Breast epithelium (tissue), 4 donors: ENCODE measurements at places on chromosomes 2 and 18.

DNA sequence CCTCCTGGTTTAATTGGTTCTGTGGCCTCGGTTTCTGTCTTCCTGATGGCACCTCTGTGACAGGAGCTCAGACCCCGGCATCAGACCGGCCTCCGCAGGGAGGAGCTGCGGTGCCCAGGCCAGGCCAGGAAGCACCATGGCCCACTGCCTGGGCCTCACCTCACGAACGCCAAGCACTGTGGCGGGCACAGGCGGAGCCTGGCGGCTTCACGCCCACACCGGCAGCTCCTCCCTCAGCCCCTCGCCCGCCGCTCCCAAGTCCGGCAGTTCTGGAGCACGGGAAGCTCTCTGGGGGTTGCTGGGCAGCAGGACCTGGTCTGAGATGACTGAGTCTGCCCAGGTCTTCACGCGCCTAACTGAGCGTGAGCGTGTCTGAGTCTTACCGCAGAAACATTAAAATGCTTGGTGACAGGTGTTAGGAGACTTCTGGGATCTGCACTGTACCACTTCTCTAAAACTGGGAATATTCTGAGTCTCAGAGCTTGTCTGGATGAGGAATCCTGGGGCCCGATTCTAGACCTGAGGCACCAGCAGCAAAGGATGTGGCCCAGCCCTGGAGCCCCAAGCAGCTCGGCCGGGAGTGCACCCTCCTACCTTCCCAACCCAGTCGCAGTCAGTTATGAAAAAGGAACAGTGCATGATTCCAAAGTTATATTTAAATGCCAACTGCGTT is 21.9 kb downstream of the RTP5 start:
- no peaks in the 10 kb centered on the region for H3K36me3 ChIP-seq
- H3K4me3 ChIP-seq: peak overlapping the region; percentile 11
- DNase-seq: no peak
- peaks cover 6% of the 10 kb centered on the region for H3K4me1 ChIP-seq

DNA sequence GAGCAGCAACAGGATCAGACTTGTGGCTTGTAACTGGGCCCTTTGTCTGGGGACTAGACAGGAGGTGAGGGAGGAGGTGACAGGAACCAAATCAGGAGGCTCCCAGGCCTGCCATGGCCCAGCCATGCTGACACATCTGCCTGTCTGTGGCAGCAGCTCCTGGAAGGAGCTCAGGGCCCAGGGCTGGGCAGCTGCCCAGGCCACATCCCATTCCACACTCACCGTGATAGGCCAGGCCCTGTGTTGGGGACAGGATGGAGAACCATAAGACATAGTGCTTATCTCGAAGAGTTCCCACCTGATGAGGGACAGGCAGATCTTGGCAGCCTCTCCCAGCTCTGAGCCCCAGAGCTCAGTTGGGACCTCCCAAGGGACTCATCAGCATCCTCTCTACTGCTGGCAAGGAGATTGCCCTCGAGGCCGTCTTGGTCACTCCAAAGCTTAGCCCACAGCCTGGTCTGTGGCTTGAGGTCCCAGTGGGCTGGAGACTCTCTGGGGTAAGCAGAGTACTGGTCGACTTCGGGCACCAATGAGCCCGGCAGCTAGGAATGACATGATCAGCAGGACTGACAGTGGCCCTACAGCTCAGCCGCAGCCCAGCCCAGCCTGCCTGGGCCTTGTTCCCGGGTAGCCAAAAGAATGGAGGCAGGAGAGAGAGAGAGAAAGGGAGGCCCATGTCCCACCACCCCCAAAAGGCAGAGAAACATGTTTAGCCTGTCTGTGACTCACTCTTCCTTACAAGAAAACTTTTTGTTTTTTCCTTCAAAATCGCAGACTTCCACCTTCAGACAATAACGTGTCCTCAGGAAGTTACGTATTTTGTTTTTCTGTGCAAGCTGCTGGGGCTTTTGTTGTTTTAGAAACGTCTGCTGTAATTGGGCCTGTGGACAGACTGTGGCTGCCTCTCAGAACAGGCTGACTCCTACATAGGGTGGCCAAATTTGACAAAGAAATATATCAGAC is 82.1 kb downstream of the HS1BP3 start:
- H3K36me3 ChIP-seq: no peaks in the 10 kb centered on the region
- H3K4me3 ChIP-seq: no peak overlapping the region
- H3K4me1 ChIP-seq: peaks cover 5% of the 10 kb centered on the region
- H3K27me3 ChIP-seq: no peaks in the 10 kb centered on the region
- DNase-seq: no peak

- no peaks in the 10 kb centered on the region for H3K27me3 ChIP-seq
- no peak overlapping the region for H3K27ac ChIP-seq
- no peak for DNase-seq
- no peaks in the 10 kb centered on the region for H3K4me1 ChIP-seq
- no peak overlapping the region for H3K4me3 ChIP-seq
Observed at GRCh38 chr2:180840641-180841040, 139.8 kb upstream of the UBE2E3 start.

GRCh38 chr2:111210036-111210435 is 89.3 kb downstream of the BCL2L11 start:
- no peak overlapping the region for H3K27ac ChIP-seq
- no peaks in the 10 kb centered on the region for H3K4me1 ChIP-seq
- DNase-seq: no peak
- H3K36me3 ChIP-seq: no peaks in the 10 kb centered on the region

GRCh38 chr18:56096861-56097260 is 508.9 kb upstream of the TCF4 start:
- DNase-seq: no peak
- H3K4me3 ChIP-seq: no peak overlapping the region
- no peaks in the 10 kb centered on the region for H3K27me3 ChIP-seq
